AG20443 (cell line): ENCODE measurements at places on chromosomes 3 and 15.
A peak's percentile ranks its signal among the peaks of the same experiment; 100 is the strongest.

DNA sequence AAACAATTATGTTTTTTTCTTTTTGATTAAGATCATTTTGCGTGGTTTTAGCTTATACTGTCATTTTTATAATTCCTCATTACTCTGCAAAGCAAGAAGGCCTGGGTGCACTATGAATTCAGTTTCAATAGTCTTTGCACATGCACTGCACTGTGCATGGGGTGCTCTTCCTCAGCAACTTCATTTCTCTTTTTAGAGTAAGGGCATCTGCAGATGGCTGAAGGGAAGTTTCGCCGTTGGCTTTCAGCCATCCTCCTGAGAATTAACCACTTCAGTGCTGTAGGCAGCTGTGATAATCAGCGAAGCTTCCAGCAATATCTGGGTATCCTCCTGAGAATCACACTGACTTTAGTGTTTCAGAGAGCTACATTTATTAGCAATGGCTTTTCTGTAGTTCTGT, 284.8 kb downstream of the GBE1 start:
- DNase-seq = no peak

DNA sequence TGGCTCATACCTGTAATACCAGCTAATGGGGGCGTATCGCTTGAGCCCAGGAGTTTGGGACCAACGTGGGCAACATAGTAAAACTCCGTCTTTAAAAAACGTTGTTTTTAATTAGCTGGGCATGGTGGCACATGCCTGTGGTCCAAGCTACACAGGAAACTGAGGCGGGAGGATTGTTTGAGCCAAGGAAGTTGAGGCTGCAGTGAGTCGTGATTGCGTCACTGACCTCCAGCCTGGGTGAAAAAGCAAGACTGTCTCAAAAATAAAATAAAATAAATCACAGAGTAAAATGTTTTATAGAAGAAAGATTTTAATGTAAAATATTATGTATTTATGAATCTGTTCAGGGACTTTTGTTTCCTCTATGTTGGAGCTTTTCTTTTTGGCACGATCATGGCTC, 15.3 kb upstream of the STRIT1 start:
- no peak for DNase-seq

DNA sequence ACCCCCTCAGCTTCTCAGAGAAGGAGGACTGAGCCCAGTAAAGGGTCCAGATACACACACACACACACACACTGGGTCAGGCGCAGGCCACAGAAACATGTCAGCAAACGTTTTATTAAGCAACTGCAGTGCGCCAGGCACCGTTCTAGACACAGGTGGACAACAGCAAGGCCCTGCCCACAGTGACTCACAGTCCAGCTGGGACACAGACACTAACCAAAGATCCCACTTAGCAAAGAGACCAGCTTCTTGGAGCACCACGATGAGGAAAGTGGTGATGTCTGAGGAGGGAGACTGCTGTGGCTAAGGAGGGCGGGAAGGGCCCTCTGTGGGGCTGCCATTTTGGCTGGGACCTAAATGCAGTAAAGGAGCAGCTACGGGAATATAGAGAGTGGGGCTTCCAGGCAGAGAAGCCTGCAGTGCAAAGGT, 2.8 kb upstream of the VILL start:
- no peak for DNase-seq

- DNase-seq = no peak
These were observed 23.4 kb downstream of the RFTN1 start for GRCh38 chr3:16490062-16490619.

DNA sequence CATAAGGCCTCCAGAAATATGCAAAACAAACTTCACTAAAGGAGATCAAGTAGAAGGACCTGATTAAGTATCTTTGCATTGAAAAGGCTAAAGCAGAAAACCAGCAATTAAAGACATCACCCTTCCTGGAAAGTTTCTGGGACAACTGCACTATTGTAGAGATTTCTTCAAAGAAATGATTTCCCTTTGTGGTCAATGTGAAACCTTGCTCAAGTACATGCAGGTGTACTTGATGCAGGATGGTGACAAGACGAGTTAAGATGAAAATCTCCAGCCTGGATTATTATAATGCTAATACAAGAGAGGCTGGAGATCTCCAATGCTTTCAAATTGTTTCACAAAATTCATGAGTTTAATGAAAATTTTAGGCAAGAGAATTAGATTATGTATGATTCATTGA, 208.4 kb downstream of the TIGIT start:
- DNase-seq = no peak

GRCh38 chr3:139830817-139831216, 104.2 kb upstream of the CLSTN2 start:
- DNase-seq = no peak

DNA sequence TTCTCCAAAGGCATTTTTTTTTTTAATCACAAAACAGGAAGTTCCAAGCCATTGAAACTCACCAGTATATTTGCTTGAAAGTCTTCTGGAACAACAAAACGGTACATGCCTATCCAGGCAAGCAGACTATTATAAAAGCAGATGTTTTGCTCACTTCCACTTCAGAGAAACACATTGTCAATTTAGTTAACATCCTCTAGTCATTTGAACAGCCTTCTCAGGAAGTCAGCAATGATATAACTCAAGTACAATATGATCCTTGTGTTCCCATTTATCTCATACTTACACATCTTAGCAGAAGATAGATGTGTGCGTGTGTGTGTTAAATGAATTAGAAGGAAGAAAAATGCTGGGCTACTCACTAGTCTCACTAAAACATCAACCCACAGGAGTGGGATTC, 30.4 kb downstream of the MECOM start:
- DNase-seq = no peak

DNA sequence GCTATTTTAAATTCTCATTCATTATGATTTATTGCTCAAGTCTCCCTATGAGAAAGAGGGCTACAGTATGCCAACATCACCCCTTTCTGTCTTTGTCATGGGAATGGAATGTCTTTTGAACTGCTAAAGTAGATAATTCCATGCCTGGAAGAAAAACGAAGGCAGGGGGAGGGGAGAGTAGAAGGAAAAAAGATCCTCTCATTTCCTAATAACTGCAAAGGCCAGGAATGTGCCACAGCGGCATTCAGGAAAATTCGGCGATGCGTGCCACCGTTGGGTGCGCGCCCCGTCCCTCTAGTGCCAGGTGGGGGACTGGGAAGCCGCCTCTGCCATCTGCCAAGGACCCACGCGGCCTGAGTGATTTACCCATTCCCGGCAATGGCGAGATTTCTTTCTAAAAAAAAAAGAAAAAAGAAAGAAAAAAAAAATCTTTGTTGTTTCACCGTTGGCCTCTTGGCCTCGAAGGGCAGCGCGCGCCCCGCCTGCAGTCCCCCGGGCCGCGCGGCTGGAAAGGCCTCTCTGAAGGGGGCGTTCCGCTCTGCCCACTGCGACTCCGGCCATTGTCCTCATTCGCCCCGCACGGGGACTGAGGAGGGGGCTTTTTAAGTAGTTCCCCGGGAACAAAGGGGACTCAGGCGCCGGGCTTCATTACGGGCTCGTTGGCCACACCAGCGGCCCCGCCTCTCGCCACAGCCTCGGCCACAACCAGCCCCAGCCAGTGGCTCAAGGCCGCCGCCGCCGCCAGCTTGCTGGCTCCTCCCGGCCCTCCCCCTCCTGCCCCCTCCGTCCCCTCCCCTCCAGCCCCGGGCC, 54.5 kb downstream of the CPN2 start:
- DNase-seq = peak; percentile 72

DNA sequence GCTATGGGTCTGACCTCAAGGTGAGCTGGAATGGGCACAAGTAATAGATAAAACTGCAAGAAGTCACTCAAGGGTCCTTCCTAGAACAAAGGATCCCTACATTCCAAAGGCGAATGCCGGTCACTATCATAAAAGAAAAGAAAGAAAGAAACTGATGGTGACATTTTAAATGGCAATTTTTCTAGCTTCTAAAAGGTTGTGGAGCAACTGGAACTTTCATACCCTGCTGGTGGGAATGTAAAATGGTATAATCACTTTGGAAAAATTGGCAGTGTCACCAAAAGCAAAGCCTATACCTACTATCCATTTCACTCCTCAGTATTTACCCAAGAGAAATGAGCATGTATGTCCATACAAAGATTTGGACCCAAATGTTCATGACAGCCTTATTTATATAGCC, 4.2 kb downstream of the CCRL2 start:
- no peak for DNase-seq

GRCh38 chr15:99053380-99054024, 45.9 kb upstream of the PGPEP1L start:
- no peak for DNase-seq

DNA sequence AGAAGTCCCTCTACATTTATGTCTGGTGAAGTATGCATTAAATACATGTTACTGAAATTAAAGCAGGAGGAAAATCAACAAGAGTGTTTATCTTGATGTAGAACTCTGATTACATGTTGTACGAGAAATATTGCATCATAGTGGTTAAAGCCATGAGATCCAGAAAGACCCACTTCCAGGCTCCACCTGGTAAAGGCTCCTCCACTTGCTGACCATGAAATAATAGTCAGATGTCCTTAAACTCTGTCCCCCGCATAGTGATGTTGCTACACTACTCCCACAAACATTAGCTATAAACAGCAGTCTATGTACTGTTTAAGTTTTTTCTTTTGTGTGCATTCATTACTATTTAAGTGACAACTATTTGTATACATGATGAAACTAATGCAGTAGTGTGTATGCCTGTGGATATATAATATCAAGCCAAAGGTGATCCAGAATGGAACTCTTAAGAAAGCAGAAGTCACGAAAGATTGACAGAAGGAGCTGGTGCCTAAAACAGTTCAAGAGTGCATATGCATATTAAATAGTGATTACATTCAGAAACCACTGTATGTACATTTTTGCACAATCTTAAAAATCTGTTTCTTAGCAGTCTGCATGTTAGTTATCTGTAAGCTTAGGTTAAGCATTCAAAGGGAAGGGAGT, 264.4 kb upstream of the KCNMB2 start:
- DNase-seq = no peak

- DNase-seq = peak; percentile 81
These were observed 16.0 kb downstream of the HDAC11 start for GRCh38 chr3:13495921-13496723.
